ENCODE measurements at places on chromosomes 12 and 14.

- no peak for DNase-seq
Observed at GRCh38 chr12:6424866-6425265, 19.9 kb upstream of the CD27 start.

- DNase-seq = no peak
Observed at GRCh38 chr12:62758216-62758615, 176.7 kb downstream of the PPM1H start.

DNA sequence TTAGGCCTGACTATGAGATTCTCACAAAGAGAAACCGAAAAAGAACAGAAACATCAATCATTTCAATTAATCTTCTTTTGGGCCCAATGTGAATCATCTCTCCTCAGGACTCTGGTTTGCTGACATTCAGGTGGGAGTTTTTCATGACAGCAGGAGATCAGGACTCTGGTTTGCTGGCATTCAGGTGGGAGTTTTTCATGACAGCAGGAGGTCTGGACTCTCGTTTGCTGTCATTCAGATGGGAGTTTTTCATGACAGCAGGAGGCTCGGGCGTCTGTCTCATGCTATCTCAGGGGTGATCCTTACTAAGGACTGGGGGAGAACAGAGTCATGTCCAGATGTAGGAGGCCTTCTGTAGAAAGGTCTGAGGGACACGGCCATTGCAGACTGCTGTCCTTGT is 40.1 kb upstream of the PARP11 start:
- DNase-seq = peak; percentile 34

GRCh38 chr14:49506650-49507049 is 79.5 kb downstream of the RPS29 start:
- no peak for DNase-seq

DNA sequence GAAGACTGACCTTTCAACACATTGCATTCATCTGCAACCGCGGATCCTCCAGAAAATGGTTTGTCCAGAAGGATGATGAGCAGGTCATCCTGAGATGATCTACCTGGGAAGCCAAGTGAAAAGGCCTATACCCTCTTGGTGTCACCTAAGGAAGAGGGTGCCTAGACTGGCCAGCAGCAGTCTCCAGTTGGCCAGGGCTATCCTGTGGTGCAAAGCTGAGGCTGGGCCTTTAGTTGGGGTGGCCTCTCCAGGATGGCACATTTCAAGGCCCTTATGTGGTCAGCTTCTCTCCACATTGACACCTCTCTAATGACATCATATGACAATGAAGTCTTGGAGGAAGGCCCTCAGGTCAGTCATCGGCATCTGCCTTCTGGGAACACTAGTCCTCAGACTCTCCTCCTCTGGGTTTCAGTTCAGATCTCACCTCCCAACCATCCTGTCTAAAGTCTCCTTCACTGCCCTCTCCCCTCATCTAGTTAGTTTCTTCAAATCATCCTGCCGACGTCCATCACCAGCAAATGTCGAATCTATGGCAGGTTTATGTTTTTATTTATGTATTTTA is 3.3 kb upstream of the SLC22A17 start:
- no peak for DNase-seq

- no peak for DNase-seq
Observed at GRCh38 chr12:124675881-124676713, 108.7 kb upstream of the NCOR2 start.

GRCh38 chr12:108268397-108268796 is 70.7 kb downstream of the CMKLR1 start:
- DNase-seq = no peak

DNA sequence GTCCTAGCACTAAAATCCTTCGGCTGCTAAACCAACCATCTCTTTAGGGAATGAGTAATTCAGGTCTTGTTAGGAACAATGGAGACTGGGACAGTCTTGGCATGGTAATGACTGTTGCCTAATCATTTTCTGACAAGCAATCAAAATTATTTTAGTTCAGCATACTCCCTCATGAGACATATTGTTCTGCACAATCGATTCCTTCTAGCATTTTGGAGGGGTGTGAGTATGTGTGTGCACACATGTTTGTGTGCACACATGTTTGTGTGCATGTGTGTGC is 2.1 kb upstream of the KRT1 start:
- no peak for DNase-seq

All from activated CD4-positive, alpha-beta T cell treated with anti-CD3 and anti-CD28 coated beads for 48 hours (primary cell).